ENCODE measurements at places on chromosomes 1 and 21.

- no peak for DNase-seq
Measured at GRCh38 chr1:106536741-106537140, 519.7 kb upstream of the PRMT6 start.

DNA sequence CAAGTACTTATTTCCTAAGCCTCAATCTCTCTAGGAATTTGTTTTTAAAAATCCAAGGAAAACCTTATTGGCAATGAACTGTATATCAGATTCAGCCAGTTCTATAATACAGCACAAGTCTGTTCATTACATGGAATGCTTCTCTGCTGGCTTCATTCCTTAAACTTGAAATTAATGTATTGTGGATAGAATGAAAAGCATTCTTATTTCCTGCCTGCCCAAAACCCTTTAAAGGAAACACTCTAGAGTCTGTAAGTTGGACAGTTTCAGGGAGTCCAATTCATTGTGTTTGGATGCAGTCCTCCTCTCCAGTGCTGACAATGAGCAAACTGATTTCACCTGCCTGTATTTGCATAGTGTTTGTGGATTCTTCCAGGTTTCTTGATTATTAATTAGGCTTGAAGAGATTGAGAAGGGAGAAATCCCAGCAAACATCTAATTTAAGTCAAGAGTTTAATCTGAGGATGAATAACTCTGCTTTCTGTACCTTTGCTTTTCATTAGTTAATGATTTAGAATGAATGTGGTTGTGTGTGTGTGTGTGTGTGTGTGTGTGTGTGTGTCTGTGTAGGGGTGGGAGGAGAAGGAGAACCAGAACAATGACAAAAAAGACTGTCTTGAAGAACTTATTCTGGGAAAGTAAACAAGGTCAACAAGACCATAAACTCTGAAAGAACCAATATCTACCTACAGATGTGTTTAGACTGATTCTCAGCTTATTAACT lies 61.2 kb downstream of the CACHD1 start:
- DNase-seq, result no peak

- no peak for DNase-seq
Measured at GRCh38 chr1:193311226-193311948, 125.0 kb upstream of the B3GALT2 start.

GRCh38 chr1:64664299-64664698 lies 80.6 kb upstream of the RAVER2 start:
- no peak for DNase-seq

DNA sequence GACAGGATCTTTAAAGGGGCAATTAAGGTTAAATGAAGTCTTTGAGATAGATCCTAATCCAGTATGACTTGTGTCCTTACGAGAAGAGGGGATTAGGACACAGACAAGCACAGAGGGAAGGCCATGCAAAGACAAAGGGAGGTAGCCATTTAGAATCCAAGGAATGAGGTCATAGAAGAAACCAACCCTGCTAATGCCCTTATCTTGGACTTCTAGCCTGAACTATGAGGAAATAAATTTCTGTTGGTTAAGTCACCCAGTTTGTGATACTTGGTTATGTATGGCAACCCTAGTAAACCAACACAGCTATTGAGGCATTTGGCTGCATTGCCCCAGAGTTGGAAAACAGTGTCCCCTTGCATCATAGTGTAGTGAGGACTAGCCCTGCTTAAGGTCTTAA lies 121.3 kb downstream of the MAST2 start:
- no peak for DNase-seq

All from stimulated activated CD8-positive, alpha-beta memory T cell treated with anti-CD3 and anti-CD28 coated beads, Interleukin-15, amount 100 ng/mL, for 1 hour (primary cell).